ENCODE measurements at places on chromosomes 1 and 21.
A peak's percentile ranks its signal among the peaks of the same experiment; 100 is the strongest.

- no peak for DNase-seq
Measured at GRCh38 chr1:199907361-199907760, 120.1 kb upstream of the NR5A2 start.

GRCh38 chr1:169325117-169325516, 42.5 kb downstream of the NME7 start:
- DNase-seq = no peak

GRCh38 chr1:106061586-106062495, 994.6 kb upstream of the PRMT6 start:
- no peak for DNase-seq

DNA sequence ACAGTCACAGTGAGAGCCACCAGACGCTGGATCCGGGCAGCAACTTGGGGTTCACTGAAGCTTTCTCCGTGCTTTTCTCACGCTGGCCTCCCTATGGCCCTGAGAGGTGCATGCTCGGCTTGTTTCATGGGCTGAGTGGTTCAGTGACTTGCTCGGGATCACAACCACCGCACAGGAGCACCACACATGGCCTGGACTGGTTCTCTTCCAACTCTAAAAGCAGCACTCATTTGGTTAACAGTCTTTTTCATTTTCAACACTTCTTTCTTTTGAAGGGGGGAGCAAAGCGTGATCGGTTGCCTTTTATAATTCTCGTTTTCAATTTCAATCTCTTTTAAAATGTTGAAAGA, 26.2 kb downstream of the UBIAD1 start:
- no peak for DNase-seq

GRCh38 chr1:65174585-65174984, 26.6 kb downstream of the AK4 start:
- peak; percentile 84 for DNase-seq

- DNase-seq = no peak
Measured at GRCh38 chr1:230661976-230662375, 19.7 kb downstream of the COG2 start.

- no peak for DNase-seq
Measured at GRCh38 chr1:97989094-97989680, 68.4 kb upstream of the DPYD start.

DNA sequence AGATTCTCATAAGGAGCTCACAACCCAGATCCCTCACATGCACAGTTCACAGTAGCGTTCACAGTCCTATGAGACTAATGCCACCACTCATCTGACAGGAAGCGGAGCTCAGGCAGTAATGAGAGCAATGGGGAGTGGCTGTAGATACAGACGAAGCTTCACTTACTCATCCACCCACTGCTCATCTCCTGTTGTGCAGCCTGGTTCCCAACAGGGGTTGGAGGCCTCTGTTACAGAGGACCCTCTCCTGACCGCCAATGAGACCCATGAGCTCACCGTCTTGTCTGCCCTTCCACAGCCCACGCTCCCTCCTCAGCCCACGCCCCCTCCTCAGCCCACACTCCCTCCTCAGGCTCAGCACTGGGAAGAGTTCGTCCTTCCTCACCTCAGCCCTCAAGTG, 39.6 kb downstream of the RSPH1 start:
- DNase-seq = no peak

- no peak for DNase-seq
Measured at GRCh38 chr1:228935855-228936727, 200.8 kb downstream of the RHOU start.

DNA sequence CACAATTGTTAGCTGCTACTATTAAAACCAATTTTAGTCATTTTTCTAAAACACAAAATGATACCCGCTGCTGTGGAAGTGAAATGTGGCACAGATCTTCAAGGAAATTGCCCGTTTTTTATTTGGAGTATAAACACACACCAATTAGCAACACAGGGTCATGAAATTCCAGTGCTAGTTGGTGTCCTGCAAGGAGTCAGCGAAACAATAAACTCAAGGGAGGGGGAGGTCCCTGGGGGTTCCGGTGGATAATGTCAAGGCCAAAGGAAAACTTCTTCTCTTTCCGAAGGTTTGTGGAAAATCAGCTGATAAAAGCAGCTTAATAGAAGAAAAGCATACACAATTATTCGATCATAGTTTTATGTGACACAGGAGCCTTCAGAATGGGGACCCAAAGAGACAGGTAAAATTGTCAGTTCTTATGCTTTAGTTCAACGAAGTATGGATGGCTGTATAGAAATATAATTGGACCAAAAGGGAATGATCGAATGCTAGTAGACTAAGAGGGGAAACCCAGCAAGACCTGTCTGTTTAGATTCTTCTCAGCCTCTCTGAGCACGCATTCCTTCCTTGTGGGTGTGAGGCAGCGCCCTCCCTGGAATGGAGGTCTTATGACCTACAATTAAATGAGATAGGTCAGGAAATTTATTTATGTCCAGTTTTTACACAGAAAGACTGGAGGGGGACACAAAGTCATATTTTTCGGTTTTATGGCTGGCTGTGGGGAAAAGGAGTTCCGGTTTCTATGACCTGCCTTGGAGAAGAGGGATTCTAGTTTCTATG, 65.9 kb downstream of the KCNK1 start:
- no peak for DNase-seq

- DNase-seq = no peak
Measured at GRCh38 chr1:88998716-88999115, 6.3 kb upstream of the KYAT3 start.

DNA sequence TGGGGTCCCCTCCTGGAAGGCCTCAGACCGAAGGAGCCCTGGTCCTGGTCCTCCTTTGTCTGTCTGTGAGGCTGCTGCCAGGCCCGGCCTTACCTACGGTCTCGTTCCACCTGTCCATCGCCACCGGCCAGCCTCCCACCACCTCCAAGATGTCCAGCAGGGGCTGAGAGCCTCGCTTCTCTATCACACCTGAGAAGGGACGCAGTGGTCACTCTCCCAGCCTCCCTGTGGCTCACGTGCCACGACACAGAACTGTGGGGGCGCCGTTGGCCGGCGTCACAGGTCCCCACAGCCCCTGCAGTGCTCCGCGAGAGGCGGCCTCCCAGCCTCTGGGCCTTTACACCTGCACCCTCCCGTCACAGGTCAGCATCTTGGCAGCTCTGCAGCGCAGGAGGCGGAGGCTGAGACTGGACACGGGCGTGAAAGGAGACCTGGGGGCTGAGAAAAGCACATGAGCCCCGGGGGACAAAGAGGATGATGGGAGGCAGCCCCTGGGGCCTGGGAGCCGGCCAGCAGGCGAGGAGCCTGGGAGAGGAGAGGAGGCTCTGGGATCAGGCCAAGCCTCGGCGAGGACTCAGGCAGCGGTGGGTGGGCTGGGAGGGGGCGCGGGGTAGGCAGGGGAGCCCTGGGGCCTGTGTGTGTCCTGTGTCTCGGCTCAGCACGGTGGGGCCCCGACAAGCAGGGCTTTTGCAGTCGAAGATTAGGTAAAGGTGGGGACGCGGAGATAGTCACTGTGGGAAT, 20.5 kb downstream of the PRXL2B start:
- DNase-seq = peak; percentile 54

DNA sequence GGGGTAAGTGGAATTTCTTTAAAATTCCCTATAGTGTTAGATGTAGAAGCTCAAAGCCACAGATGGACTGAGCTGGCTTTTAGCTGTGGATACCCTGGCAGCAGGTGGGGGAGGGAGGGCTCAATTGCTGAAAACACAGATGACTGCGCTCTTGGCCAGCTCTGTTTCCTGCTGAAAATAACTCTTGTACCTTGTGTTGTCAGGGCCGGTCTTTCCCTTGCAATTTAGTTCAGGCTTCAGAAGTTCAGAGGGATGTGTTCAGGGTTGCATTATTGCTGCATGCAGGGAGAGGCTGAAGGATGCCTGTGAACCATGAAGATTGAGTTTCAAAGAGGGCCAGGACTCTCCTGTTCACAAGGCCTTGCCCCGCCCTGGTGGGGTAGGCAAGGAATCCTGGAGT, 58.1 kb upstream of the GCLM start:
- no peak for DNase-seq

DNA sequence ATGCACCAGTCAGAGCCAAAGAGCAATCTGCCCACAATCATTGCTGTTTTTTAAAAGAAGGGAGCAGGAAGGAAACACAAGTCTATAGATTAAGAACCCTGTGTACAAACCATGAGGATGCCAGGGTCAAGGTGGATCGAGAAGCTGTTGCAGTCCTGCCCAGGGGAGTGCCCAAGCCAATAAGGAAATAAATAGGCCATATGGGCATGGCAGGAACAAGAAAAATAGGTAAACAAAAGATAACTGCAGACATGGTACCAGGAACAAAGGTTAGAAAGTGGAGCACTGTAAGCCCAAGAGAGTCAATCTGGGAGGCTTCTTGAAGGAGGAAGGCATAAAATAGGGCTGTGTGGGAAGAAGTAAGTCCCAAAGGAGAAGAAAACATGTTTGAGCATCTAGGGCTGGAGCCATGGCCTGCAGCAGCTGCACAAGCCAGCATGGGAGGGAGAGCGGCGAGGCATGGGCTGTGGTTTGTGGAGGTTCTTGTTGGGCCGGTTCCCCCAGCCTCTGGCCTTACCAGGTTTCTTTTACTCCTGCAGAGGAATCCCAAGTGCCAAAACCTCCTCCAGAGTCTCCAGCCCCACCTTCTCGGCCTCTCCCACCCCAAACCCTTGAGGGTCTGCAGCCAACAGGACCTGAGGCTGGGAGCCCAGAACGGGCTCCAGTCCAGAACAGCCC, 13.6 kb downstream of the INAVA start:
- no peak for DNase-seq

GRCh38 chr1:17281775-17282181, 26.2 kb upstream of the PADI4 start:
- DNase-seq = no peak

DNA sequence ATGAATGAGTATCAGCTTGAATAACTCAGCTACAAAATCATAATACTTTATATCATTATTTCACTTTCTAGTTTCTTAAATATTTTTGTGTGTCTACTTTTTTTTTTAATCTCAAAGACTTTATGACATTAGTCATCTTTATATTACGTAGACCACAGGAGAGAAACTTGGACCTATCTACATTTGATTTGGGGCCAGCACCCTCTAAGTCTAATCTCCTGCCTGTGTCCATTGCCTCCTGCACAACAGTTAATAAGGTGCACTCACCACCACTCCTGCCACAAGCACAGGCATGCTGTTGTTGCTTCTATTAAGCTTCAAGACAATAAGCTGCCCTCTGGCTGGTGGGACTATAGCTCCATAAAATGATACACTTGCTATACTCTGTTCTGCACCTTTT, 70.4 kb downstream of the DIRAS3 start:
- no peak for DNase-seq

GRCh38 chr1:182122256-182122912, 60.9 kb upstream of the ZNF648 start:
- DNase-seq = no peak

DNA sequence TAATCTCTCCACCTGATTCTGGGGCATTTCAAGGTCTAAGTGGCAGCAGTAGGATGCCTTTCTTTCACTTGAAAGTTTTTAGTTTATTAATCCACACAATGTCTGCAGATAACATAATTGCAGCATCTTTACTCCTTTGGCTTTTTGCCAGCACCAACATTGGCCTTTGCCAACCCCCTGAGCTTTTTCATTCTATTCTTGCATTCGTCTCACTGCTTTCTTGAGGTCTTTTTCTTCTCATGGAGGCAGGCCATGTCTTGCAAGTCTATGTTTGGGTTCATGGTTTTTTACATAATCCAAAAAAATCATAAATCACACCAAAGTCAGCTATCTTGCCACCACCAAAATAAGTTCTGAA, 30.4 kb upstream of the COG2 start:
- DNase-seq = no peak

DNA sequence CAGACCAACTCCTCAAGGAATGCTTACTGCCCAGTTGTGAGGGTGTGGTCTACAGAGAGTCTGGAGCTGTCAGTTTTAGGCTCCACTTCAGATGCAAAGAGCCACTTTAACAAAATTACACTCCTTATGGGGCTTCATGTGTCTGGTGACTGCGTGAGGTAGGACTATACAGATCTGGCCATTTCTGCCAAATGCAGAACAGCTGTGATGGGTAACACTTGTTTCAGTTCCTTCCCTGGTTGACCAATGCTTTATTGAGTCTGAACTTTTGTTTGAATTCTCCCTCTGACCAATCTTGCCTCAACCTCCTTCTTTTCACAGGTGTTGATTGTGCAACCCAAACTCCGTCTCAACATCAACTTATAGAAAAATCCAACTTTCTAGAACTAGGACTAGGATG, 181.2 kb downstream of the OMA1 start:
- no peak for DNase-seq

Measured in sciatic nerve (tissue), 2 donors.